ENCODE measurements at places on chromosomes 2 and 18.

DNA sequence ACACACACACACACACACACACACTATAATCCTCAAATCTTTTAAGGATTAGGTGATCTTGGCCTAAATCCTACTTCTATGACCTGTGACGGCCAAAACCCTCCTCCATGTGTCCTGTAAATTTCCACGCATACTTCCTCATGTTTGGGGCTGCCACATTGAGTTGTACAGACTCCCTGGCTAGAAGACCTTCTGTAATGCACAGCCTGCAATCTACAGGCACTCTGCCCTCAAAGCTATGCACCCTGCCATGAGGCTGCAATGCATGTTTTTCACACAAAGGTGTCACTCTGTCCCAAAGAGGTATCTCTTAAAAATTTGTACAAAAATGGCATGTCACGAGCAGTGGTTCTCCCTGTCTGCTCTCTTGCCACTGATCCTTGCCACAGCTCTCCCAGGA, 26.4 kb upstream of the B4GALT6 start:
- DNase-seq = no peak

DNA sequence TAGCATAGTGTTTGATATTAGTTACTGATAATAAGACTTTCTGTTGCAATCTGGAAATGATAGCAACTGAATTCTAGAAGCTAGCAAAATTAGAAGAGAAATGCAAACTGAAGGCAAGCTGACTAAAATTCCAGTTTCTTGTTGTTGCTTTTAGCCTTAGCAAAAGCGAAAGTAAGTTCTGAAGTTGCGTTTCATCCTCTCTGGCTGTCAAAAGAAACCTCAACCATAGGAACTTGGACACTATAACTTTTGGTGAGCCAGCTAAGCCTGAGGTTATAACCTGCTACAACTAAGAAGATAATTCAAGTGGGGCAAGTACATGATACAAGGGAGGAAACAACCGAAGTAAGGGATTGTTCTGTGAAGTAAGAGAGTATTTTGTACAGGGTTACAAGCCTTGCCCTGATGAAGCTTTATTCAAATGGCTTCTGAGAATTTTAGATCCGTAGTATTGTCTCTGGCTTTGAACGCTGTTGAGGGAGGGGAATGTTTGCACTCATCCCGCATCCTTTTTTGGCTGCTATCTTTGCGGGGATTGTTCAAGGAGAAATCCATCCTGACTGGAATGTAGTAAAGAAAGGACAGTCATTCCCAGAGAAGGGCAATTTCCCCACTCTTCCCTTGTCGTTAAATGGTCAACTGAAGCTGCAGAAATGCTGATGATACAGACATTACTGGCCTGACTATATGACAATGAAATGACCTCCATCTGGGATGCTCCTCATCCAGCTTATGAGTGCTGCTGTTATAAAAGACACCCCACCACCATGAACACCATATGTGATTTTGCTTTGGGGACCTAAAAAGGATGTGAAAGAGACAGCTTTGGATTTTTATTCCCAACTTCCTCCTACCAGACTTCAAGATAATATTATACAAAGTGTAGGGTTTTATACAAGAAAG, 7.0 kb upstream of the TMX3 start:
- DNase-seq = no peak

GRCh38 chr2:96556441-96557330, 20.1 kb downstream of the ARID5A start:
- DNase-seq = no peak

DNA sequence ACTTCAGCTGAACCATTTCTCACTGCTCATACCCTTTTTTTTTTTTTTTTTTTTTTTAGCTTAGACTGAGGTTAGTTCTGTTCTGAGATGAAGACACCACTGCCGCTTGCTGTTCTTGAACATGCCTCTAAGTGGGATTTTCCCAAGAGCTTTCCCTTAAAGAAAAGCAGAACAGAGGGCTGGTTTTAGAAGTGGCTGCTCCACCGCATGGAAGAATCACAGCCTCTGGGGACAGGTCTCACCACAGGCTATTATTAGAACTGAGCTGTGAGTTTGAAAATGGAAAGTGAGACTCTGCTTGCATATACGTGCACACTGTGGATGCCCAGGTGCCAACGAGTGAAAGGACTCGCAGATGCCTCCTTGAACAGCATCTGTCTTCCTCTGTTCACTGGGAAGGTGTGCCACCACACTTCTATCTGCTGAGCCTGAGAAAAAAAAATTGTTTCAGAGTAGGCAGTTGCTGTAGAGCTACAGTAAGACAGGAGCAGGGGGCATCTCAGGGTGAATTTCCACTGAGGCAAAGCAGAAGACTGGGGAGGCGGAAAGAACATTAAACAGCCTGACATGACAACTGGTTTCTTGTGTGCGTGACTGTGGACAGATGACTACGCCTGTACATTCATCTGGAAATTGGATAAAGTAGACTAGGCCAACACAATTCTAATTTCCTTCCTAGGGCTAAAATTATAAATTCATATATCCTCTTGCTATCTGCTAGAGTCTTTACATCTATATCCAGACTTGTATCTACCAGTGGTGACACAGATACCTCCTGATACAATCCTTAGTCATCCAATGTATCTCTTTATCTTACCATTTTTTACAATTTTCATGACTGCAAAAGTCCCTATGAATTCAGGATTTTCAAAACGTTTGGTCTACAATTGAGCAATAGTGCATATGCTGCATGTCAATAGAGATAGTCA, 1045.7 kb upstream of the CELF4 start:
- no peak for DNase-seq

DNA sequence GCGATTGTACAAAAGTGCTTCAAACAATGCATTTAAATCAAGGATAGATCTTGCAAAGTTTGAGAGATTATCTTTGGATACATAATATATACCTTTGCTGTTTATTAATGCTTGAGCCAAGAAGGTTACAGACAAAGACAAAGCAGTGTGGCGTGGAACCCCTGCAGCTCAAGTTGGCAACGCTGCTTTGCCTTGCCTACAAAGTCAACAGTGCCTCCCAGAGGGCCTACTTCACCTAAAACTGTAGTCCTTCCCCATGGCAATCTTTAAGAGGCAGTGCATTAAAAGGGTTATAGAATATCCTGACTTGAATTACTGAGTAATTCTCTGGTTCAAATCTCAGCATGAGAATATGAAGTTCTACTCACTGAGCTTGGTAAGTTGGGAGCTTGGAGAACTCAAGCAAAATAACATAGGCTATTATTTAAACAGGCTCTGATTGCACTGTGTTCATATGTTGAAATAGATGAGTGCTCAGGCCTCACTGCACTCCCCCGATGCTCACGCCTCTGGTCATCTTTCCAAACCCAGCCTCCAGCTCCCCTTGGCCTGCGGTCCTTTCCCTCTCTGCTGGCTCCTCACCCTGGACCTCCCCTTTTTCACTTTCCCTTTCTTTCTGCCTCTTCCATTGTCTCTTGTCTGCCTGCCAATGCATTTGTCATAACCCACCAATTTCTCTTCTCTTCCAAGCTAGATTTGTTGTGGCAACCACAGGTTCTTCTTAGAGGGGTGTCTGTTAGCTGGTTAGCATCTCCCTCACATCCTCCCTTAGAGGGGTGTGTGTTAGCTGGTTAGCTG, 96.5 kb downstream of the MYT1L start:
- peak; percentile 77 for DNase-seq

DNA sequence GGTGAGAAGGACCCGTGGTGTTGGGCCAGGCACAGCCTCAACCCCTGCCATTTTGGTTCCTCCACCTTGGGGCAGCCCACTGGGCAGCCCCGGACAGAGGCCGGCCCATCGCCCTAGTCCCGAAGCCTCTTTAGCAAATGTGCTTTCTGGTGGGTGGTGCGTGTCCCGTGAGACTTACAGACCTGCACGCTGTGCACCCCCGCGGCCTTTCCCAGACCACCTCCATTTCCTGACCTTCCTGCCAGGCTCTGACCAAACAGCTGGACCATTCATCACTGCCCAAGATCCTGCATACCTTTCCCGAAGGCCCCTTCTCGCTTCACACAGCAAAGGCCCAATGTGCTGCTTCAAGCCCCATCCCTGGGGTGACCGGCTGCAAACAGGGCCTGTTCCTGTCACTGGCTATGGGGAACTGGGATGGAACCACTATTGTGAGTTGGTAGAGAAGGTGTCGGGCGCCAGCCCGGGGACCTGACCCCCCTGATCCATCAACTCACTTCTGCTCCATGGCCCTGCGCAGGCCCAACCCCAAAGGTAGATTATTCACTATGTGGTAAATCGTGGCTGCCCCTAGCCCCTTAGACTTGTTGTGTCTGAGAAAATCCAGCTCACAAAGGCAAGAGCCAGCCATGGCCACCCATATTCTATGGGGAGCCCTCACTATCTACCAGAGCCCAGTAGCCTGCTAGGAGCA, 341.0 kb downstream of the EIPR1 start:
- no peak for DNase-seq

- DNase-seq = peak; percentile 20
Observed at GRCh38 chr2:119276864-119277263, 53.2 kb downstream of the STEAP3 start.

DNA sequence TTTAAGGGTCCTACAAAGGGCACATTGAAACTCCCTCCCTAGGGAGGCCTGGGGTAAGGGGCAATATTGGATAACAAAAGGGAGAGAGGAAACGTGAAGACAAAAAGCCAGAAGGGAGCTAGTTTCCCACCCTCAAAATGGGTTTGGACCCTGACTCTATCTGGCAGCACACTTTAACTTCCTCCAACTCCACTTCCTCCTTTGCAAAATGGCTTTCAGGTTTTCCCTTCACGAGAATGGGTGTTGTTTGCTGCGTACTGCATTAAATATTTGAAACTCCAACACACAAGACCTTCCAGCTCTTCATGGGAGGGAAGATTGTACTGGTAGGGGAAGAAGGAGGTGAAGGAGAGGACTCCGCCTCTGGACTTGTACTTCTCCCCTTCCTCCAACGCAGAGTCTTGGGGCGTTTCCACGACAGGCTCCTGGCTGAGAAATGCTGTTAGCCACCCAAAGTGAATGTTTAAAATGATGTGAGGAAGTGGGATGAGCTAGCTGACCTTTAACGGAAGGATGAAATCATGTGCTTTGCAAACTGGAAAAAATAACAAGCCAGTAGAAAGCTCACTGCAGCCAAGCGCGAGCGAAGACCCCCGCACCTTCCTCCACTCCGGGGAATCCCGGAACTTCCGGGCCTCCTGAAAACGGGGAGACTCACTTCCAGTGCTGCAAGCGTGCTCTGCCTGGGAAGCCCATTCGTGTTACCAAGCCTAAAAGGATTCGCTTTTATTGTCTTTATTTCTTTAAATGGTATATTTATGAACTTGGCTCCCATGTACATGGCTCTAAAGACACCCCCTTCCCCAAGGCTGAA, 85.6 kb downstream of the VIT start:
- no peak for DNase-seq

GRCh38 chr2:16203691-16204090, 263.3 kb downstream of the MYCN start:
- DNase-seq = no peak

- DNase-seq = no peak
Observed at GRCh38 chr2:197128897-197129296, 181.7 kb downstream of the ANKRD44 start.

Measured in NCI-H2081 (cell line).